ENCODE measurements at places on chromosomes 6 and 20.

GRCh38 chr20:4091490-4092479 lies 76.4 kb upstream of the RNF24 start:
- no peak for DNase-seq

- DNase-seq = no peak
Observed at GRCh38 chr6:168826726-168827585, 386.0 kb downstream of the SMOC2 start.

DNA sequence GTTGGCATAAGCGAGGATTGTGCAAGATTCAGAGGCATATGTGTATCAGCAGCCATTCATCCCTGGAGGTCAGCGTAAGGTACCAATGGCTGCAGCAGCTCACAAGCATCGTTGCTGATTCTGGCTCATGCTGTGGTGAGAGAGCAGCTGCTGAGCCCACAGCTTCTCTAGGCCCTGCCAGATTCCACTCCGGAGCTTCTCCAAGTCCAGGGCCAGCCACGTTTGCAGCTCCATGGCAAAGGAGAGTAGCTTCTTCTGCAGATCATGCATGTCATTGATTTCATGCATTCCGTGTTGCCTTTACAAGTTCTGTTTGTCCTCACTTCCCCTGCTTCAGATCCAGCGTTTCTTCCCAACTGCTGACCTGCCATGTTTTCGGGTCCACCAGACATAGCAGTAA lies 474.8 kb upstream of the ID4 start:
- no peak for DNase-seq

- DNase-seq = no peak
Observed at GRCh38 chr20:49685809-49686208, 27.9 kb downstream of the B4GALT5 start.

GRCh38 chr6:160428818-160429619 lies 80.8 kb downstream of the SLC22A3 start:
- DNase-seq = no peak

- no peak for DNase-seq
Observed at GRCh38 chr6:160367798-160368547, 19.8 kb downstream of the SLC22A3 start.

DNA sequence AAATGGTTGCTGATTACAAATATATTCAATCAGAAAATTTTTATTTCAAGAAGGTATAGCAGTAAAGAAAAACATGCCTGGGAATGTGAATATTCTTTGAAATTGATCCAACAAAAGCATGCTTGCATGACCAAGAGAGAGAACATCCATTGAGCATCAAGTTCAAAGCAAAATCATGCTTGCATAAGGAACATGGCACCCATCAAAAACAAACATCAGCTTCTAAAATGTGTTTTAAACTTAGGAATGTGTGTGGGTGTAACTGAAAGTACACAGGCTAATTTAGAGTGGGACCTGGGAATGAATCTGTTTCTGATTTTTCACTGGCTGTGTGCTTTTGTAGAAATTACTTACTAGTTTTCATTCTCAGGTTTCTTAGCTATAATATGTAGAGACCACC lies 5.6 kb downstream of the SLC17A5 start:
- no peak for DNase-seq

DNA sequence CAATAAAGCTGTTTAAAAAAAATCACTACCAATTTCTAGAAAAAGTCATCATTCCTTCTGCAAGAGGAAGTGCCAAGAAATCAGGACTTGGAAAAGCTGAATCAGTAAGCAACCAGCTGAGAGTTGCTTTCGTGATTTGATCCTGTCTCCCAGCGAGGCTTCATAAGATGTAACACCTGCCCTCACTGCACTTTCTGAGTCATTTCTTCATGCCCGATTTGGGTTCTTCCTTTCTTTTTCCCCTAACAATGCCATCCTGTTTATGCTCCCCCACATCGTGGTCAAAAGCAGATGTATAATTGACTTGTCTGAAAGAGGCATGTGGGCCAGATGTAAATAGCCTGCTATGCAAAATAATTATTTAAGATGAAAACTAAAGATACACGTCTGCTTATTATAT lies 52.1 kb downstream of the RIPOR2 start:
- peak; percentile 39 for DNase-seq

DNA sequence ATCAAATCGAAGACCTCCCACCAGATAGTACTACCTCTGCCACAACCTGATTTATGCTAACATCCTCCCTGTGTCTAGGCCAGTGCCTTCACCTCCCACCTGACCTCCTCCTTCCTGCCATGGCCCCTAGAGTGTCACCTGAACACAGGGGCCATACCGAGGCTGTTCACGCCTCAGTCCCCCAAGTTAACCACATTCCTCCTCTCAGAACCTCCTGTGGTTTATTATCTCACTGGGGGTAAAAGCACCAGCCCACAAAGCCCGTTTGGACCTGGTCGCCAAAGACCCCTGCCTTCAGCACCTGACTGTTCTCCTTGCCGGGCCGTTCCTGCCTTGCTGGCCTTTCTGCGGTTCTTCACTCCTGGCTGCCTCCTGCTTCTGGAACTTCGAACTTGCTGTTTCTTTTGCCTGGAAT lies 13.7 kb downstream of the MAS1 start:
- DNase-seq = no peak

DNA sequence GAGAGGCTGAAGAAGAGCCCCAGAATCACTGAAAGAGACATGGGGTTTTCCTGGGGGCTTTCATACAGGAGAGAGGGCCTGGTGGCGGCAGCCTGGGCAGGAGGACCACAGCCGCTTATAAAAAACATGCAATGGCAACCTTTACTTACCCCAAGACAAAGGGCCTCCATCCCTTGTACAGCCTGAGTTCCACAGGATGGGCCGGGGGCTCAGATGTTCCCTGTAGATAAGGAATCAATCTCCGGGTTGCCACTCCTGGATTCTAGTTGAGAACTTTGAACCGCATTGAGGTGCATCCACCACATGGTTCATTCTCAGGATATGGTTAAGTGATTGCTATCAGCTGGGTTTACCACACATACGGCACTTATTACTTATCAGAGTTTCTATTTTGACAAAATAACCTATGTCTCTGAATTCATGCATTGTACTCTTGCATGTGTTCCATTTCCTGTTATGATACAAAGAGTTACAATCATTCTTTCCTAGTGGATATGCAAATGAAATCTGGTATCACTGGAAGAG lies 677.6 kb downstream of the KIF16B start:
- DNase-seq = no peak

- DNase-seq = no peak
Observed at GRCh38 chr20:61942526-61942925, 123.2 kb downstream of the TAF4 start.

- DNase-seq = peak; percentile 55
Observed at GRCh38 chr6:137661601-137662000, 167.4 kb upstream of the OLIG3 start.

- DNase-seq = no peak
Observed at GRCh38 chr6:152261179-152261578, 376.0 kb downstream of the SYNE1 start.

- no peak for DNase-seq
Observed at GRCh38 chr6:82085701-82086100, 161.8 kb downstream of the IBTK start.

DNA sequence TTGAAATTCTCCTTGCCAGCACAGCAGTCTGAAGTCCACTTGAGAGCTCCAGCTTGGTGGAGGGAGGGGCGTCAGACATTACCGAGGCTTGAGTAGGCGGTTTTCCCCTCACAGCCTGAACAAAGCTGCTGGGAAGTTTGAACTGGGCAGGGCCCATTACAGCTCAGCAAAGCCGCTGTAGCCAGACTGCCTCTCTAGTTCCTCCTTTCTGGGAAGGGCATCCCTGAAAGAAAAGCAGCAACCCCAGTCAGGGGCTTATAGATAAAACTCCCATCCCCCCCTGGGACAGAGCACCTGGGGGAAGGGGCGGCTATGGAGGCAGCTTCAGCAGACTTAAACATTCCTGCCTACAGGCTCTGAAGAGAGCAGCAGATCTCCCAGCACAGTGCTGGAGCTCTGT lies 325.3 kb downstream of the GJA1 start:
- no peak for DNase-seq

- no peak for DNase-seq
Observed at GRCh38 chr6:87251725-87252124, 70.7 kb upstream of the SMIM8 start.

- DNase-seq = no peak
Observed at GRCh38 chr6:125728739-125729138, 20.7 kb upstream of the HEY2 start.

- no peak for DNase-seq
Observed at GRCh38 chr6:168457653-168457934, 16.6 kb downstream of the SMOC2 start.

GRCh38 chr6:149347067-149347466 lies 29.6 kb downstream of the TAB2 start:
- no peak for DNase-seq

DNA sequence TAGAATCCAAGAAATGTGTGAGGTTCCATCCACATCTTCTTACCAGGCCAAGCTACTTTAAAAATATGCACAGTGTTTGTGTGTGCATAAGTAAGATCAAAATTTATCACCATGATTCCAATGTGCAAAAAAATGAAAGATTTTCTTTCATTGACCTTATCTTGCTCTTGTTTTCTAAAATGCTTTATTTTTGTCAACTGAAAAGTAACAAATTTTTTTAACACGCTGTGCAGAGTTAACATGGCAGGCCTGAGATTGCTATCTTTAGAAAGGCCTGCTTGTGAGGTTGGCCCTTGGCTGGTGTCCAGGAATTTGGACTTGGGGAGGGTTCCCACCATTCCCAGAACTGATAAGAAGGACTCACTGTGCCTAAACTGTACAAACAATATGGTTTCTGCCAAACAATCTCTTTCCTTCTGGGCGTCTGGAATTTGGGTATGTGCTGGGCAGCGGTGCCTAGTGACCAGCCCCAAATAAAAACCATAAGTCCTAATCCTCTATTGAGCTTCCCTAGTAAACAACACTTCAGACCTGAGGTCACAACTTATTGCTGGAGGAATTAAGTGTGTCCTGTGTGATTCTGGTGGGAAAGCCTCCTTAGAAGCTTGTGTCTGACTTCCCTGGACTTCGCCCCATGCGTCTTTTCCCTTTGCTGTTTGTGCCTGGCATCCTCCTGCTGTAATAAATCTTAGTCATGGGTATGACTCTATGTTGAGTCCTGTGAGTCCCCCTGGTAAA lies 19.8 kb upstream of the MYLIP start:
- no peak for DNase-seq

- DNase-seq = no peak
Observed at GRCh38 chr6:137923866-137924653, 57.0 kb downstream of the TNFAIP3 start.

- DNase-seq = no peak
Observed at GRCh38 chr6:2505624-2506023, 245.1 kb downstream of the MYLK4 start.

GRCh38 chr6:118370722-118371121 lies 177.4 kb upstream of the PLN start:
- no peak for DNase-seq

GRCh38 chr6:137362878-137363804 lies 131.1 kb downstream of the OLIG3 start:
- no peak for DNase-seq

DNA sequence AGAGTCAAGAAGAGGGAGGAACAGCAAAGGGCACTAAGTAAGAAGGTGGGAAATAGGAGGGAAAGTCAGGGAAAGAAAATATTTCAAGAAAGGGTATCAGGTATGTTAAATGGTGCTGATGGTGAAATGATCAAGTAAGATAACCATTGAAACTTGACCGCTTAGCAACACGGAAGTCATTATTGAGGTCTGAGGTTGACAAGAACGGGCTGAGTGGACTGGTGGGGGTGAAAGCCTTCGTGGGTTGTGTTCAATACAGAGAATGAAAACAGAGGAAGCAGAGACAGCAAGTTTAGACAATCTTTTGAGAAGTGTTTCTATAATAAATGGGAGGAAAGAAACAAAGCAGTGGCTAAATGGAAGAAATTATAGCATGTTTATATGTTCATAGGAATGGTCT lies 72.0 kb downstream of the LIN28B start:
- no peak for DNase-seq

DNA sequence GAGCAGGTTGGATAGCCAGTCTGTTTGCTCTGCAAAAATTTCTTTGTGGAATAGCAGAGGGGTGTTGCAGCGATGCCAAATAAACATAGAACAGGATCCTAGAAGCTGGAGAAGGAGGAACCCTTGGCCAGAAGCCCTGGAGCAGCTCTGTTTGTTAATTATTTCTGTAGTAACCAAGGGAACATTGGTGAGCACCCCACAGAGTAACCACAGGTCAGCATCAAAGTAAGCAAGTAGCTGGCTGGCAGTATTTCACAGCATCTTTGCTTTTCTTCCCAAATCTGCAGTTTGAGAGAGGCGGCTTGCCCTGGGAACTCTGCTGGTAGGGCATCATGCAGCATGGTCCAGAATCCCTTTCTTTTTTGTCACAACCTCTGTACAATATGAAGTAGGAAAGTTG lies 12.7 kb upstream of the APMAP start:
- DNase-seq = no peak

- no peak for DNase-seq
Observed at GRCh38 chr6:167832497-167833395, 6.0 kb downstream of the AFDN start.

DNA sequence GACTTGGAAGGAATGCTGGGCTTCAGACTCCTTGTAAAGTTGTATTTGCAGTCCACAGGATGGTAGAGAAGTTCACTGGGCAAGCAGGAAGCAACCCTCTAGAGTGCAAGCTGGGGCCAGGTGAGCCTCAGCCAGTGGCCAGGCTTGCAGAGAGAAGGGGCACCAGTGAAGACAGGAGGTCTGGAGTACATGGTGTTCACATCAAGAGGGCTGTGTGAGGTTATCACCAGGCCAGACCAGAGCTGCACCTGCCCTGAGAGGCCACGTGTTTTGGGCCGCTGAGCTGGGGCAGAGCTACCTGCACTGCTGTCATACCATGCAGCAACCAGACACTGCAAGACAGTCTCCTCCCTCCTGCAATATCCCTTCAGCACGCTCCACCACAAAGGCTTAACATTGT lies 79.0 kb downstream of the SH3BGRL2 start:
- DNase-seq = no peak

- no peak for DNase-seq
Observed at GRCh38 chr20:15265581-15266309, 928.3 kb upstream of the FLRT3 start.

- DNase-seq = no peak
Observed at GRCh38 chr20:13147971-13148370, 73.1 kb upstream of the ISM1 start.

GRCh38 chr6:12891595-12891994 lies 175.0 kb downstream of the PHACTR1 start:
- no peak for DNase-seq

GRCh38 chr20:50569864-50570836 lies 60.0 kb downstream of the PTPN1 start:
- no peak for DNase-seq

- DNase-seq = no peak
Observed at GRCh38 chr6:148845464-148845863, 98.6 kb downstream of the UST start.

- DNase-seq = no peak
Observed at GRCh38 chr6:128339635-128340450, 180.6 kb downstream of the PTPRK start.

DNA sequence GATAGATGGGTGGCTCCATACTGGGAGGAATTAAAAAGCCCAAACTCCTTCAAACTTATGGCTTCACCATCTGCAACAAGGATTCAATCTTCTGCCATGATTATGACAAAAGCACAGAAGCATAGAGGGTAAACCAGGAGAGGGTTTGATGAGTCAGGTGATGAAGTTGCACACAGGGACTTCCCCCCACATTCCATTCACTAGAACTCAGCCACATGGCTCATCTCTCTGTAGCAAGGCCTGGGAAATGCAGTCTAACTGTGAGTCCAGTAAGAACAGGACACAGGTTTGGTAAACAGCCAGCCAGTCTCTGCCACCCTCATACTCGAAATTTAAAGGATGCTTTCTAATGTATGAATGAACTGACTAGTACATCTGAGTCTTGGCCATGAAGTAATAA lies 142.9 kb downstream of the HIVEP2 start:
- DNase-seq = peak; percentile 43

- no peak for DNase-seq
Observed at GRCh38 chr6:10341605-10342004, 73.3 kb downstream of the TFAP2A start.

All from stimulated activated CD4-positive, alpha-beta T cell treated with anti-CD3 and anti-CD28 coated beads, Interleukin-2, amount 100 ng/mL, for 4 hours (primary cell).